ENCODE measurements at places on chromosomes 12 and 14.

DNA sequence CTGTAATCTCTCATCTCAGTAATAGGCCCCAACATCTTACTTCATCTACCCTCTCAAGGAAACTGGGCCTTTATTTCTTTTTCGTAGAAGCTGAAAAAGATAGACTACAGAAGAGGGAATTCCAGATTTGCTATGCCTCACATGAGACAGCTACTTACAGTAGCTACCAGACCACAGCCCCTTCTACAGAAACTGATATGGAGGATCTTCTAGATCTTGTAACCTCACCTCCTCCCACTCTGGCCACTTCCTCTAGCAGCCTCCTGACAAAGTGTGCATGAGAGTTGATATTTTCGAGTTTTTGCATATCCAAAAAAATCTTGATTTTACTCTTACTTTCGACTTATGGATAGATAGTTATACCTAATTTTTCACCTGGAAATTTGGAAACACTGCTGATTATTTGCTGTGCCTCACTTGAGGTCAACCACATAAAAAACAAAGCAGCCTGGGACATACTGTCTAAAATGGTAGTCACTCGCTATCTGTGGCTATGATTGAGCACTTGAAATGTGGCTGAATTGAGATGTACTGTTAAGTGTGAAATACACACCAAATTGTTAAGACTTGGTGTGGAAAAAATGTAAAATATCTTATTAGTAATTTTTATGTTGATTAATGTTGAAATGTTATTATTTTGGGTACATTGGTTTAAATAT is 86.3 kb upstream of the NID2 start:
- no peak for DNase-seq

GRCh38 chr12:89373763-89374572 is 21.7 kb upstream of the DUSP6 start:
- peak; percentile 63 for DNase-seq

- DNase-seq = no peak
Observed at GRCh38 chr14:50109342-50109741, 7.0 kb downstream of the VCPKMT start.

DNA sequence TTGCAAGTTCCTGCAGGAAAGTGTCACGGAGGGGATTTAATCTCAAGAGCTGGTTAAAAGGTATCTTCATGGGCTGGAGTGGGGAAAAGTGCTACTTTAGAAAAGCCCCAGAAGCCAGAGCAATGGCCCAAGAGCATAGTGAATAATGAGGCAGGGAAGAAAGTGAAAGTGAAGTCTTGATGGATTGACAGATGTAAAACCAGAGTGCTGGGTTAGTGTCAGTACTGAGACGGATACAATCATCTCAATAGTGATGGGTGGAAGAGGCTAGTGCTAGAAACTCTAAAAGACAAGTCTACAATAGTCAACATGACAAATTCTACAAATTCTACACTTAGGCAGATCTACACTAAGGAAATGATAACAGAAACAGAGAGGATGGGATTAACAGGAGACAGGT is 68.1 kb downstream of the CIT start:
- DNase-seq = no peak

DNA sequence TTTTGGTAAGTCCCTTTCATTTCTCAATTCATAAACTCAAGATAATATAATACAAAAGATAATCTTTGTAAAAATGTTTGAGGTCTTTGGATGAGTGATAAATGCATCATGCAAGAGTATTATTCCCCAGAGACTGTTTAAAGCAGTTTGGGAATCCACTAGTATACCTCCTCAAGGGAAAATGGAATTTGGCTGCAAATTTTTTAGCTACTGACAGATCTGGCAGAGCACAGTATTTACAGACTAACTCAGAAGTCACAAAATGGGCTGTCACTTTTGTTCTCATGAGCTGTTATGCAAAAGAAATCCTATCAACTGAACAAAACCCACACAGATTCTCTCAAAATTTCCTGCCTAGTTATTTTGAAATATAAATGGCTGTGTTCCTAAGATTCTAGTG is 9.9 kb downstream of the SPIC start:
- no peak for DNase-seq

GRCh38 chr12:28489246-28489645 is 299.0 kb downstream of the CCDC91 start:
- no peak for DNase-seq

GRCh38 chr12:100027671-100028070 is 42.9 kb upstream of the ANKS1B start:
- no peak for DNase-seq

GRCh38 chr14:105398726-105399465 is 558 bp downstream of the TEX22 start:
- DNase-seq = no peak

GRCh38 chr12:50882563-50882962 is 39.8 kb downstream of the TMPRSS12 start:
- DNase-seq = no peak

- no peak for DNase-seq
Observed at GRCh38 chr12:20289520-20289919, 78.8 kb upstream of the PDE3A start.

DNA sequence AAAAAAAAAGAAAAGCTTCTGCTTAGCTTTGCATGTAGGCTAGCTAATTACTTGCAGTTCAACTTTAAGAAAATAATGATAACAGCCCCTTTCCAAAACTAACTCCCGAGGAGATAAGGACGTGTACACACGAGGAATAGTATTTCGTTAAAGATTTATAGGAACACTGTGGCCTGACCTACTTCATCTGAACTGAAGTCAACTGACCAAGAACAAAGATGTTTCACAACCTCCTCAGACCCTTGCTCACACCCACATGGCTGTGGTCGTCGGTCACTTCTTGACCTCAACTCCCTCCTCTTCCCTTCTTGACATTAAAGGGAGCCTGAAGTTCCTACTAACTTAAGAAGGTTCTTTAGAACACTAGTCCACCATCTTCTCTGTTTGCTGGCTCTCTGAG is 25.3 kb upstream of the FAM181A start:
- no peak for DNase-seq

GRCh38 chr12:28611115-28611435 is 420.8 kb downstream of the CCDC91 start:
- DNase-seq = peak; percentile 22

- DNase-seq = no peak
Observed at GRCh38 chr12:74076918-74077317, 460.7 kb upstream of the ATXN7L3B start.

GRCh38 chr12:84803661-84804060 is 108.9 kb downstream of the SLC6A15 start:
- DNase-seq = no peak

DNA sequence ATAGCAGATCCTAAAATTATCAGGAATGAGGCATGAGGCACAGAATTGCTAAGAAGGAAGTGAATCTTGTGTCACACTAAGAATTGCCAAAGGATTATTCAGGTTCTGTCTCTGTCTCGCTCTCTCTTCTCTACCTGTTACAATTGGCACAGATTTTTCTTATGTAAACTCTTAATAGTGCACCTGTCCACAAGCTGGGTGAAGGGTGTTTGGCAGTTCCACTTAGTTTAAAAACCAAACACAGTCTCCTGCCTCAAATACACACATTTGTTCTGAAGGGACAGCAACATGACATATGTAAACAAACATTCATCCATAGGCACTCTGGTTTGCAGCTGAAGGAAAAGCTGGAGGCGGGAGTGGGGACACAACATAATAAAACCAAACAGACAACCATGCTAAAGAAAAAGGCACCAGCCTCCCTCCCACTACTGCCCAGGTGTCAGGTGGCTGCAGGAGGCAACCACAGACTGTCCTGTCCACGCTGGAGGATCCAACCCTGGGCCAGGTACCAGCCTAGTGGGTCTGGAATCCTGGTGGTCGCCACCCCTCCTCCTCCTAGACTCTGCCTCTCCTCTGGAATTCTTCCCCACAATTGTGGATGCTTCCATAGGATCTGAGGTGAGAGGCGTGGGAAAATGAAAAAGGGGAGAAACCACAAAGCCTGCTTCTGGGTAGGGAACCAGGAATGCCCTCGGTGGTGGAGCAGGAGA is 81.2 kb downstream of the TMEM260 start:
- no peak for DNase-seq

DNA sequence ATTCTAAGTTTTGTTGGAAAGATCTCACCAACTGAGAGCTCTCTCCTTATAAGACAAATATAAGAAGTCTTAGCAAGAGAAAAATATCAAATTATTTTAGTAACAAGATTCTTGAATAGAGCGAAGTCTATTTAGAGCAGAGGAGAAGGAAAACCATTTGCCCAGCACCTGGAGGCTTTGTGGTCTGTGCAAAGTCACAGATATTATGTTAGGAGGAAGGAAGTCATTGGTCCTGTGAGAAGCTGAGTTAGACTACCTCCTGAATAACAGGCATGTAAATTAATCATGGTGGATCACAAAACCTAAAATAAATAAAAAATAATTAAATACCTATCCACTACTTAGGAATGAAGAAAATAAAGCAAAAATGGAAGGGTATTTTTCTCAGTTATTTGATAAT is 38.4 kb upstream of the ATXN7L3B start:
- DNase-seq = no peak

- DNase-seq = no peak
Observed at GRCh38 chr12:54572881-54573280, 15.6 kb downstream of the PPP1R1A start.

DNA sequence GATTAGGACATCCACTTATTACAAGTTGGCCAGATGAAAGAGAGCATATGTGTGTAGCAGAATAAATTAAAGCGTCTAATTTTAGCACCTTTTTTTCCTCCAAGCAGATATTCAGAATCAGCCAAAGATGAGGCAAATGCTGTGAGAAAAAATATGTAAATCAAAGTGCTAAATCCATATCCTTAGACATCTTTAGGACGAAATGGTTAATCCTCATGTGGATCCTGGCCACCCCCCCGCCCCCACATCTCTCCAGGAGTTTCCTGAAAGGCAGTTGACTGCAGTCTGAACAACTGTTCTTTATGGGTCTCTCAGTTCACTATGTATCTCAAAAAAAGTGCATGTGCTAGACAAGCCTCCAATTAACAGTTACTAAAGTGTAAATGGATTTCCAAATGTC is 1768.1 kb upstream of the SEL1L start:
- DNase-seq = no peak

DNA sequence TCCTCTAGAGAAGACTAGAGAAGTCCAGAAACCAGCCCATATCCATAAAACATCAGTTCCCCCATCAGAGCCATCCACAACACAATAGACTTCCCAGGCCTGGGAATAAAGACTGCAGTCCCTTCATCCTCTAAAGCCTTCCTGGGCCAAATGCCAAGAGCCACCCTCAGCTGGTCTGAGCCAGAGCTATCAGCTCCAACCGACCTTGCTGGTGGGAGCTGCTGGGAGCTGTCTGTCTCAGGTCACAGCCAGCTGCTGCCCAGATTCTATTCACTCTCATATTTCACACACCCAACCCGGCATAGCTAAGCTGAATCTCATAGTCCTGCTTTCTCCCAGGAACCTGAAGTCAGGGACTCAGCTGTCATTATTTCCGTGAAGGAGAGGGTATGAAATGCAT is 10.9 kb upstream of the TFCP2 start:
- peak; percentile 38 for DNase-seq

DNA sequence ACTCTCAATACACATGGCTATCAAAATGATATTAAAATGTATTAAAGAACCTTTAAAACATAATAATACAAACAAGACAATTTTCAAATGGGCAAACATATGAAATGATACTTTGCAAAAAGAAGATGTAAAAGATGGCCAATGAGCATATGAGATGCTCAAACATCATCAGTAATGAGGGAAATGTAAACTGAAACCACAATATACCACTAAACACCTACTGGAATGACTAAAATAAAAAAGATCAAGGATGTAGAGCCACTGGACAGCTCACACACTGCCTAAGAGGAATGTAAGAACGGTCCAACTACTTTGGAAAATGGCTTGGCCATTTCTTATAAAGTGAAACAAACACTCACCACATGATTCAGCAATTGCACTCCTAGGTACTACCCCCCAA is 97.2 kb upstream of the BBS10 start:
- peak; percentile 33 for DNase-seq

DNA sequence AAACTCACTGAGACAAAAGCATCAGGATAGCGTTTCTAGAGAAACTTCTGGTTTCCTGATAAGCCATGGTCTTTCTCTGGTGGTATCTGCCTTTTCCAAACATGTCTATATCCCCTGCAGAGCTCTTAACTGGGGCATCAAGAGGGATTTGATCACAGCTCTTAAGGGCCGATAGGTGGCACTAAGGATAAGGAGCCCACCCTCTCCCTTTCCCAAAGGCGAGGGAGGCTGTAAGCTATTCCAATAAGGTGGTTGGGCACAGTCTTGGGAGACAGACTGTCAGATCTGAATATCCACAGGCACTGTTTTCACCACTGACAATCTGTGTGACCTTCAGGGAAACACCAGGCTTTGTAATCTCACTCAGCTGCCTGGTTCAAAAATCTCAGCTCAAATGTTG is 206.0 kb downstream of the ADGRD1 start:
- no peak for DNase-seq

- DNase-seq = peak; percentile 63
Observed at GRCh38 chr14:49512147-49512551, 74.0 kb downstream of the RPS29 start.

- no peak for DNase-seq
Observed at GRCh38 chr14:106831322-106831720, 1304.9 kb downstream of the TMEM121 start.

GRCh38 chr14:51093371-51094281 is 1.3 kb downstream of the TRIM9 start:
- DNase-seq = no peak

- no peak for DNase-seq
Observed at GRCh38 chr14:65198346-65198745, 96.0 kb upstream of the MAX start.

GRCh38 chr14:68664225-68664681 is 128.6 kb downstream of the ZFP36L1 start:
- DNase-seq = peak; percentile 23

DNA sequence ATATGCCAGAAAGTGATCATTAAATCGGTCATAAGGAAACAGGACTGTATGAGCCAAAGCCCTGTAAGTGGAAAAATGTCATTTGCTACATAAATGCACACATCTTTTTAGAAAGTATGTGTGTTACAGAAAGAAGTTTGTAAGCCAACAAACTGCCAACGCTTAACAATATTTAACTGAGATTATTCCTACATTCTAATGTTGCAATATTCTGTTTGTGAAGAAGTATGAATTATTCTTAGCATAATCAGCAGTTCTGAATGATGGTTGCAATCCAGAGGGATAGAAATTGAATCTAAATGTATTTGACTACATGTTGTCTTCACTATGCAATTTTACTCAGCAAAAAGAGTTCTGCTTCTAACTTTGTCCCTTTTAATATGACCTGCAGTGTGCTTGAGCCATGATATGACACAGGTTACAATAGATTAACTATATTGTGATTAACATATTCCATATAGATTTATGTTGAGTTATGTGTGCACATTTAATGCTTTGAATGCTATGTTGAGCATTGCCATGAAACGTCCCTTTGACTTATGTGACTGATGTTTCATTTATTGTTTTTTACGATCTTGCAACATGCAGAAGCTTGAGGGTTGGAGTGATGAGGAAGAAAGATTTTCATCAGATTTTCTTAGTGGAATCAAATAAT is 66.8 kb upstream of the PTPRQ start:
- DNase-seq = no peak

All from HFFc6 (cell line).